ENCODE measurements at places on chromosomes 2 and 18. TPM values are rescaled to one million over a fixed set of nuclear protein-coding genes. Genes with fewer than 3 reads are reported as not detected.

The SPHKAP gene
- total RNA-seq, result not detected

The NOSTRIN gene
- 5.1 TPM for total RNA-seq

The WIPF1 gene
- 4.5 TPM for total RNA-seq

The UGT1A10 gene
- not detected for total RNA-seq

The TCF23 gene
- total RNA-seq, result 0.20 TPM

The CD207 gene
- not detected for total RNA-seq

The UGT1A6 gene
- 0.31 TPM for total RNA-seq

The VWA3B gene
- total RNA-seq, result not detected

The HNRNPA3 gene
- total RNA-seq, result 32.2 TPM

- no peak for DNase-seq
These were observed 900 bp downstream of the SLC40A1 start for GRCh38 chr2:189579585-189580186.

- DNase-seq, result no peak
These were observed 42.7 kb upstream of the PELI1 start for GRCh38 chr2:64186699-64187605.

DNA sequence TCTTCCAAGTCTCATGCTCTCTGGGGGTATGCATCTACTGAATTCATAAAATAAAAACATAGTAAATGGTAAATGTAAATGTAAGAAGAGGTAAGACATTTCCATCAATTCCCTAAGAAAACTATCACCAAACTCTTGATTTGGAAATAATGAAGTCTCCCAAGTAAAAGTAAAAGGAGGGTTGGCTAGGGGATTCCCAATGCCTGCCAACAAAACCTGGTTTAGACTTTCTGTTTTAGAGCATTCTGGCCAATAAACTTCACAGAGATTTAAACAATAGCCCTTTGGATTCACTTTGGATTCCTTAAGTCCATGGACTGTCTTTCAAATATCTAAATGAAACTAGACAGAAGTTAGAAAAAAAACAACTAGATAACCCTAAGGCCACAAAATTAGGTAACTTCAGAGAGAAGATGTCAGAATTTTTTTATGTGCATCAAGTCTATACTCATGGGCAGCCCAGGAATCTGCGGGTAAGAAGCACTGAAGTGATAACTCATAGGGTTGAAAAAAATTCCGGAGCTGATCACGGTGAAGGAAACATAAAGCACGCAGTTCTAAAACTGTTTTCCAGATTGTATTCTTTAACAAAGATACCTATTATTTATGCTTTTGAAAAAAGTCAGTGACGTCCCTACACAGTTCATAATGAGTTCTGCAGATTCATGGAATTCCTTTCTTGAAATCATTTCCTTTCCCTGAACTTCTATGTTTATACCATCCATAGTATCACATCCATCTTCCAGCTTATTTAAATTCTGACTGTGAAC, 263.6 kb downstream of the AFF3 start:
- no peak for DNase-seq

- no peak for DNase-seq
These were observed 287.6 kb downstream of the CPS1 start for GRCh38 chr2:210844016-210844415.

DNA sequence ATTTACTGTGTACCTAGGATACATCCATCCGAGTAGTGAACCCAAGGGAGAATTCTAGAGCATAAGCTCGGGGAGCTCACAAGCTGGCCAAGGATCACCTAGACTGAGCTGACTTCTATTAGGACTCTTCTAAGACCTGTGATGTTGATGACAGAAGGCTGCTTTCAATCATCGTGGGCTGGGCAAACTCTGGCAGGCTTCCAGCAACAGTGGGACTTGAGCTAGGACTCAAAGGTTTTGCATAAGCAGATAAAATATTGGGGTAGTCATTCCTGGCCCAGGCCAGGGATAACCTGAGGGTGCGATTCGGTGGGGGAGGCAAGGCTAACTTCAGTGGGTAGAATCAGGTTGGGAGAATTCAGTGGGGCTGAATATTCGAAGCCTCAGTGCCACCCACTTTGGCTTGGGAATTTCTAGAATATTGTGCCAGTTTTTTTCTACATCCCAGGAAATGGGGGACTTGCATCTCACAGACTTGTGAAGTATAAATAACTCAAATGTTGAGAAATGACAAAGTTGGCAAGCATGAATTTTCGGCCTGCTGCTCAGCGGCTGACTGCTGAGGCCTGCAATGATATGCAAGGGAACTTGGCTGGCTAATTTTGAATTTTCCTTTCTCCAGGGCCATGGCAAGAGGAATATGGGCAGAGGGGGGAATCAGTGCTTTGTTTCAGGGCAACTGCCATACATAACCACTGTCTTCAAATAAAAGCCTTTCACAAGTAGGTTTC, 274.3 kb downstream of the PRKCE start:
- DNase-seq, result no peak

DNA sequence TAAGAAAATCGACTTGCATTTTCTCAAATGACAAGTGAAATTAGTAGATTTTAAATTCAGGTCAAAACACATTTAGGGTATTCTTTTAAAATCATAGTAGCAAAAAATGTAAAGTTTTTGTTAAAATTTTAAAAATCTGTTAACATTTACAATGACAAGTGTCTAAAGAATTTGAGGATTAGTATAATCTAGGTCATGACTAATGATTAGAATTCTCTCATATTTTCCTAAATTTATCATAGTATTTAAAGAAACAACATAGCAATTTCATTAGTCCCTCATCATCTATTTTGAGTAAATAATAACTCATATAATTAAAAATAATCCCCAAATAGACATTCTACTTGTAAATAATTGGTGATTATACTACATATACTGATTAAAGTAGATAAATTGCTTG, 23.6 kb downstream of the THUMPD2 start:
- no peak for DNase-seq

GRCh38 chr2:223054193-223054781, 2.3 kb downstream of the KCNE4 start:
- DNase-seq, result peak; percentile 75

DNA sequence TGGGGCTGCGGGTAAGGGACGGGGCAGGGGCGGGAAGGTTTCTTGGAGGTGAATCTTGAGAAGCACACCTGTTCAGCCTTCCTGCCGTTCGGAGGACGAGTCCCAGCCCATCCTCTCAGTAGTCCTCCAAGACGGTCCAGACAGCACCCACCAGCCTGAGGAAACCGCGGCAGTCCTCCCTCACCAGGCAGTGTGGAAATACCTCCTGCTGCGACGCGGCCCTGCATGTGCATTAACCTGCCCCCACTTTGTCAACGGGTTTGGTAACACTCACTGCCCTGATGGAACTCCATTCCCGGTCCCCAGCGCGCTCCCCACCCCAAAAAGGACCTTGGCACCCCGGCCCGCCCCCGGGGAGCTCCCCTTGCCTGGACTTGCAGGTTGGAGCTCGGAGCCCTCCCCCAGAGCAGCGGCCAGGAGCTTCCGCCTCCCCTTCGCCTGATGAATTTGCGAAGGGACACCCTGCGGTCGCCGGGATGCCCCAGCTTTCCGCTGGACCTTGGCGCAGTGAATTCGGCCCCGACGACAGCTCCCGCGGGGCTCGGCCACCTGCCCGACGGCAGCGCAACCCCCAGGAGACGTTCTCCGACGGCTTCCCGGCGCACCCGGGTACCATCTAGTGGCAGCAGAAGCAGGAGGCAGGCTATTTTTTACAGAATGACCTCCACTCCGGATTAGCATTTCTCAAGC, 31.5 kb downstream of the ACVR1C start:
- DNase-seq, result no peak

DNA sequence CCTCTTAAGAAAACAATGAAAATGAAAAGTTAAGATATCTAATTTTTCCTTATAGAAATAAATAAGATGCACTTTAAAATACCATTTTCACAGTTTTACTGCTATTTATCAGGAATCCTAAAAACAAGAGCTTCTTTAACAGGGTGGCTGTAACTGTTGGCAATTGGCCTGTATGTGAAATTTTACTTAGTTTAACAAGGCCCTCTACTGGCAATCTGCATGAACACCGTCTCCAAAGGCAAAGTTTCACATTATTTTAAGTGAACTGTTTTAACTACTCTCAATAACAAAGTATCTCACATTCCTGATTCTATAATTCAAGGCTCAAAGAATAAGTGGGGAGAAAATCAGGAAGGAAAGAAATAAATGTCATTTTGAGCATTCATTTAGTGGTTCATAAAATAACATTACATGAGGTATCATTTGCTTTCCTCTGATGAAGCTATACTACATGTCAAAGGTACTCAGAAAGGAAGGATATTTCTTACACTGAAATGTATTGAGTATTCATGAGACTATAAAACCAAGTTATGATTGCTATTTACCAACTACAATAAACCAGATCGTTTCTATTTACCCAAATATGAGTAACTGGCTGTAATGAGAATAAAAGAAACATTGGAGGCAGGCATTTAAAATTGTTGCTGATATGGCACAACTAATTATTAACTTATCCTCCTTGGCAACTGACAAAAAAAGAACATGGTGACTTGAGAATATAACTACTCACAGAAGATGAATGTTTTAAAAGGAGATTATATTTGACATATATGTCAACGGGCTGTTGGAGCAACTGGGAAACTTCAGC, 7.0 kb downstream of the NCKAP5 start:
- DNase-seq, result no peak

DNA sequence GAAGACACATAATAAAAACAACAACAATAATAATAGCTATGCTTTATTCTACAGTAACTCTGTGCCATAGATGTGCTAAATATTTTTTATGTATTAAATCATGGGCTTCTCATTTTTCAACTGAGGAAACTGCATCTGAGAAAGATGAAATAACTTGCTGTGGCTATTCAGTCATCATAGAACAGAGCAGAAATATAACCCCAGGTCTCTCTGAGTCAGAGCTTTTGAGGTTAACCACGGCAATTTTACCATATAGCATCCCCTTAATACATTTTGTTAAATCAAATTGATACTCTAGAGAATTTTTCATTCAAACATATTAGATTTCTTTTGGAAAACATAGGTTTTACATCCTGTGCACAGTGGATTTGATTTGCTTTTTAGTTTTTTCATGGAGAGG, 586.6 kb upstream of the KLHL29 start:
- DNase-seq, result no peak

- DNase-seq, result no peak
These were observed 194.8 kb downstream of the CD226 start for GRCh38 chr18:69752737-69753380.

DNA sequence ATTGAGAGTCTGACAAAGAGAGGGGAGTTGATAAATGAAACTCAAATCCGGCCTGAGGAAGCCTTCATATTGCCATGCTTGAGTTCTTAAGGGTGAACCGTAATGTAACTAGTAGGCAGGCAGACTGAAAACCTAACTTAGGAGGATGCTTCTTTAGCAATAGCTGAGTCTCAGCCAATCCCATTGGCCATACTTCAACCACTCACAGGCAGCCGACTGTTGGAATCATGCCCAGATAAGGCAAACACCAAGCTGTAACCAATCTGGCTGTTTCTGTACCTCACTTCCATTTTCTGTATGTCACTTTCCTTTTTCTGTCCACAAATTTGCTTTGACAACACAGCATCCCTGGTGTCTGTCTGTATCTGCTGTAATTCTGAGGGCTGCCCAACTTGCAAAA, 39.5 kb downstream of the TPRKB start:
- DNase-seq, result no peak

GRCh38 chr2:104318001-104318665, 535.8 kb upstream of the POU3F3 start:
- no peak for DNase-seq

GRCh38 chr2:209584915-209585314, 161.1 kb downstream of the MAP2 start:
- no peak for DNase-seq

- peak; percentile 34 for DNase-seq
These were observed 795 bp downstream of the ANKRD39 start for GRCh38 chr2:96856776-96857666.

- DNase-seq, result no peak
These were observed 140.4 kb downstream of the FAM161A start for GRCh38 chr2:61713457-61713856.

- no peak for DNase-seq
These were observed 304.8 kb upstream of the SOX11 start for GRCh38 chr2:5387406-5387805.

DNA sequence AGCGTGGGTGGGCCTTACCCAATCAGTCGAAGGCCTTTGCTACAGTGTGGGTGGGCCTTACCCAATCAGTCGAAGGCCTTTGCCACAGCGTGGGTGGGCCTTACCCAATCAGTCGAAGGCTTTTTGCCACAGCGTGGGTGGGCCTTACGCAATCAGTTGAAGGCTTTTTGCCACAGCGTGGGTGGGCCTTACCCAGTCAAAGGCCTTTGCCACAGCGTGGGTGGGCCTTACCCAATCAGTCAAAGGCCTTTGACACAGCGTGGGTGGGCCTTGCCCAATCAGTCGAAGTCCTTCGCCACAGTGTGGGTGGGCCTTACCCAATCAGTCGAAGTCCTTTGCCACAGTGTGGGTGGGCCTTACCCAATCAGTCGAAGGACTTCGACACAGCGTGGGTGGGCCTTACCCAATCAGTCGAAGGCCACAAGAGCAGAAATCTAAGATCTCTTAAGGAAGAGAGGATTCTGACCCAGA, 16.3 kb upstream of the GAL3ST2 start:
- DNase-seq, result no peak

- DNase-seq, result no peak
These were observed 44.4 kb upstream of the LRRTM1 start for GRCh38 chr2:80348953-80349352.

DNA sequence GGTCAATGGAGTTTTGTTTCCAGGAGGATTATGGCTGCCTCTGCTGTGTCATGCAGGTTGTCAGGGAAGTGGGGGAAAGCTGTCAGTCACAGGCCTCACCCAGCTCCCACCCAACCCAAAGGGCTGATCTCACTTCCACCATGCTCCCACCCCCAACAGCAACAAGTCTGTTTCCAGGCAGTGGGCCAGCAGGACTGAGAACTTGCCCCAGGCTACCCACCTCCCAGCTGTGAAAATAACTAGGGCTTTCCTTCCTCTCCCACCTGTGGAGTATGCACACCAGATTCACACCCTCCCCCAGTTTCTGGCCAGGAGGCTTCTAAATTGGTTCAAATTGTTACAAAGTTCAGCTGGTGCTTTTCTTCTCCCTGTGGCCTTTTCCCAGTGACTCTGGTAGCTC, 95.6 kb upstream of the ACVR1 start:
- no peak for DNase-seq

GRCh38 chr18:74528478-74528877, 5.8 kb upstream of the CNDP1 start:
- no peak for DNase-seq

DNA sequence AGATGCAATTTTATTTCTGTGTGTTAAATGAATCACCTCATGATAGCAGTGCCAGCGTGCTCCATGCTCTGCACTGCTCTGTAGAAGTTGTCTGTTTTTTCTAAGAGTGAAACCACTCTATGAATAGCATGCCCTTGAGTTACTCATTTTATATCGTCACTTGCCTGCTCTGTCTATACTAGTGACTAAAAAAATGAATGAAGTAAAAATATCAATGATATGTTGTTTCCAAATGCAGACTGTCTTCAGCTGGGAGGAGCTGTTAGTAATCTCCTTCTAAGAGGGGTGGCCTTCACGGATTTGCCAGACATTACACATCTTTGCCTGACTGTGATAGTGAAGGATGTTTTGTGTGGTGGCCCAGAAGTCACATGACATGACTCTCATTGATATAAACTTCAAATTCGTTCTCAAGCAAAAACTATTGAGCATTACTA, 852.1 kb downstream of the CNTNAP5 start:
- no peak for DNase-seq

GRCh38 chr2:63049970-63050333, 678 bp upstream of the OTX1 start:
- no peak for DNase-seq

- no peak for DNase-seq
These were observed 39.9 kb downstream of the TMEM178A start for GRCh38 chr2:39705638-39706037.

- DNase-seq, result no peak
These were observed 64.0 kb upstream of the ZNF516 start for GRCh38 chr18:76558881-76559667.

- no peak for DNase-seq
These were observed 40.8 kb downstream of the CRACDL start for GRCh38 chr2:98895221-98895620.

All from gastrocnemius medialis (tissue), 4 donors.